Stimulated activated CD8-positive, alpha-beta memory T cell treated with anti-CD3 and anti-CD28 coated beads, Interleukin-4, amount 100 ng/mL, for 48 hours (primary cell): ENCODE measurements at places on chromosomes 4 and X.

DNA sequence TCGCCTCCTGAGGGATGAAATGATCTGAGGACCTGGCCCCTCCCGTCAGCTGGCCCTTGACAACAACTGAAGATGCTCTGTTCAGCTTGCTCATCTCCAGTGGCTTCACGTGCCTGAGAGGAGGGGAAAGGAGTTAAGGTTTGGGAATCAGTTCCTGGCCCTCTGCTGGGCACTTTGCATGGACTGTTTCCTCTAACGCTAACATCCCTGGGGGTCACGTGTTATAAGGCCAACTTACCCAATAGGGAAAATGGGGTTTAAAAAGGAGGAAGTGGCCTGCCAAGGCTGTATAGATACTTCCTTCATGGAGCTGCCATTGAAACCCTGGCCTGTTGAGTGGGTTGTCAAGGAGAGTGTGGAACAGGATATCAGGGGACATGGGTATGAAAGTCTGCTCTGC, 65.6 kb downstream of the OR13H1 start:
- DNase-seq = no peak

DNA sequence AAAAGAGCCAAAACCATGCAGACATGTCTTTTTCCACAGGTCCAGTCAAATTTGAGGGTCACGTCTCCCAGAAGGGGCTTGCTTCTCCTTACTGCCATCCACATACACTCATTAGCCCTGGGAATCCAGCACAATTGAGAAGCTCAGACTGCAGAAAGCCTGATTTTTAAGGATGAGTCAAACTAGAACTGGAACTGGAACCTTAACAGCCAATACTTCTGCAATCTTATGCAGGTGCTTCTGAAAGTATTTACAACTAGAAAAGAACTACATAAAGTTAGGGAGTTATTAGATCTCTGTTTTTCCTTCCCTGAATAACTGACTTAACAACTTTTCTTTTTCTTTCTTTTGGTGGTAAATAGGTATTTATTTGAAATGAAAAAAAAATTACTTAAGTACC, 86.3 kb downstream of the CDS1 start:
- no peak for DNase-seq

GRCh38 chrX:11427453-11428071, 134.3 kb downstream of the AMELX start:
- peak; percentile 22 for DNase-seq

GRCh38 chr4:30719454-30720020, 632 bp upstream of the PCDH7 start:
- DNase-seq = no peak

DNA sequence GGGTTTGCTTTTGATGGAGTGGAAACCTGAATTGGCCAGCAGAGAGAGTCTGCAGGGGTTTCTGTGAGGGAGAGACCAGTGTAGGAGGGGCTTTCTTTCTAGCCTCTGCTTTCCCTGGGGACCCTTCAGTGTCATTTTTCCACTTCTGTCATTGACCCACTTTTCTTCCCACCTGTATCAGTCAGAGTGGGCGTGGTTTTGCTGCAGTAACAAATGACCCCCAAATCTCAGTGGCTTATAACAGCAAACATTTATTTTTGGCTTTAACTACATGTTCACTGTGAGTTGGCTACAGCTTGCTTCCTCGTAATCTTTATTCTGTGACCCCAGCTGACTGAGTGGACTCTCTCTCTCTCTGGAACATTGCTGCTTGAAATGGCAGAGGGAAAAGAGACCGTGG, 25.6 kb upstream of the PTTG2 start:
- DNase-seq = no peak

GRCh38 chr4:140255467-140255866, 101.5 kb upstream of the MAML3 start:
- no peak for DNase-seq

DNA sequence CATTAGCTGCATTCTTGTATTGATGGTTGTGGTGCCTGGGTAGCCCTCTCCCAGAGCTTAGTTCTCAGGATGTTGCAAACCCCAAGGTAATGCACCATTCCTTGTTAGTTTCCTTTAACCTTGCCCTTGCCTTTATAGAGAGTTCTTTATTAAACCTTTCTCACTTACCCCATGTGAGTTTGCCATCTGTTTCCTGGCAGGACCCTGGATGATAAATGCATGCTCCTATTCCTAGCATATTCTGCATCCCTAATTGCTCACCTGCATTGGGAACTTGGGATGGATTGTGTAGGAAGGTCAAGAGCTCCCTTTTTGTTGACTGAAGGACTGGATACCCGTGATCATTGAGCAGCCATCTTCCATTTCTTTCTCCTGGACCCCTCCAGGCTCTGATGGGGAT, 59.9 kb upstream of the AP1S2 start:
- DNase-seq = no peak

- no peak for DNase-seq
These were observed 158.2 kb upstream of the DDIT4L start for GRCh38 chr4:100348473-100348872.

DNA sequence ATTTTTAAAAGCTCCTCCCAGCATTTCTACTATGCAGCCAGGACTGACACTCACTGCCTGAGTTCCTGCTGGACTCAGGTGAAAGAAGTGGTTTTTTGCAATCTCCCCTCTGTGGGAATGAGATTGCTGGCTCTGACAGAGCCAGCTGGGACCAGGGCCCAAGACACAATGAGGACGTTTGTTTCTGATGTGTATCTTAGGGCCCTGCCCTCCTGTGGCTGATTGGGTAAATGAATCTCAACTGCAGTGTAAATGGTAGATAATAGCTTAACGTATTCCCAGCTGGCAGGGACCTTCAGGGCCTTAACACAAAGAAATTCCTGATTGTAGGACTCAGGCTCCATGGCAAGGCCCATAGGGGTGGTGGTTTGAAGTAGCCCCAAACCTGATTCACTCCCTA, 85.8 kb upstream of the PRPS1 start:
- DNase-seq = no peak

- DNase-seq = no peak
These were observed 639.9 kb downstream of the SPOCK3 start for GRCh38 chr4:166594326-166594946.

- peak; percentile 56 for DNase-seq
These were observed 1.8 kb downstream of the CPEB2 start for GRCh38 chr4:15003891-15004738.

- no peak for DNase-seq
These were observed 27.7 kb downstream of the HERC3 start for GRCh38 chr4:88619971-88620370.

GRCh38 chr4:76309939-76310550, 3.5 kb downstream of the STBD1 start:
- no peak for DNase-seq

DNA sequence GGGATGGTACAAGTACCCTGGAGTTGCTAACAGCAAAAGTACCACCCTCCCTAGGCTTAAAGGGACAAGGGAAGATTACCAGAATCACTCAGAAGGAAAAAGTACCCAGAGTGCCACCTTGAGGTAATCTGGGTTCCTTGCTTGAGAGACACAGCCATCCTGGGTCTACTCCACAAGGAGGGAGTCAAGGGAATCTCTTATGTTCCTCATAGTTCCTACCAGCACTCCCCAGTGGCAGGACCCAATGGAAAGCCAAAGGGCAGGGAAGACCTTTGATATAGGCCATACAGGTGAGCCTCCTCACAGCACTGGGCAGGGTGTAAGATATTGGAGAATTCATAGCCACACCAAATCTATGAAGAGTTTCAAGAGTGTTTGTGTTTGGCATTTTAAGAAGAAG, 5.7 kb downstream of the IL2 start:
- DNase-seq = peak; percentile 30

DNA sequence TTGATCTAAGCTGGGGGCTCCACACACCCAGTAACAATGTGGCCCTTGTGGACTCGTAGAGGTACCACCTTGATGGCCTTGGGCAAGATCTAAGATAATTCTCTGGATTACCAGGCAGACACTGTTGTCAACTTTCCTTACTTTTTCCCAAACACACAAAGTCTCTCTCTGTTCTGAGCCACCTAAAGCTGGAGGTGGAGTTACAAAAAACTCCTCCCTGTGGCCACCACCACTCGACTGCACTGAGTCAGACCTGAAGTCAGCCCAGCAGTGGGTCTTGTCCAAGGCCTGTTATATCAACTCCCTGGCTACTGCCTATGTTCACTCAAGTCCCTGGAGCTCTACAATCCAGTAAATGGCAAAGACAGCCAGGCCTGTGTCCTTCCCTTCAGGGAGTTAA, 70.1 kb upstream of the TECRL start:
- DNase-seq = no peak

GRCh38 chrX:73581002-73581628, 18.1 kb downstream of the CHIC1 start:
- no peak for DNase-seq

GRCh38 chrX:13411496-13412207, 91.8 kb upstream of the ATXN3L start:
- DNase-seq = no peak

DNA sequence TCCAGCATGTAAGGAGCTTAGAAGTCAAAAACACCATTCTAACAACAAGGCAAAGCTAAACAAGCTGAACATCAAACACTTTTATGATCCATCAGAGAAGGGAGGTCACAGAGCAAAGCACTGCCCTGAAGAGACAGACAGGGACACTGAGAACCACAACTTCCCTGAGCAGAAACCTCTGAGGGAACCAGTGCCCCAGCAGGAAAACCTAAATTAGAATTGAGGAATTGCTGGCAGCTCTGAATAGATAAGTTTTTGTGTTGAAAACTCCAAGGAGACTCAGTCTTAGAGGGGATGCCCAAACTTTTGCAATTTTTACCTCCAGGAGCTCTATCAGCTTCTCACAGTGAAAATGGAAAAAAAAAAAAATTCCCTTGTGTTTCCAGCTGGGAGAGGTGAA, 83.0 kb upstream of the MAPK10 start:
- DNase-seq = no peak

DNA sequence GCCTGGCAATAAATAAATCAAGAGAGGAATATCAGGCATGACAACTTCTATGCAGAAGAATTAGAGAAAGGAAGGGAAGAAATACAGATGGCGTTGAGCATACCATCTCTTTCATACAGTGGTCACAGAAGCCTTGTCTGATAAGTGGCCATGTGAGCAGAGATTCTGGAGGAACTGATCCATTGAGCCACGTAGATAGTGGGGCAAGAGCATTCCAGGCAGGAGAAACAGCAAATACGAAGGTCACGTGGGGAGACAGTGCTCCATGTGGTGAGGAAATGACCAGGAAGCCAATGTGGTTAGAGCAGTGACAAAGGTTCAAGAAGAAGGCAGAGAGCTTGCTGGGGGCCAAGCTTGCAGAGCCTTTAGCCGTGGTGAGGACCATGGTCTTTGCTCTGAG, 226.7 kb upstream of the NOCT start:
- no peak for DNase-seq

DNA sequence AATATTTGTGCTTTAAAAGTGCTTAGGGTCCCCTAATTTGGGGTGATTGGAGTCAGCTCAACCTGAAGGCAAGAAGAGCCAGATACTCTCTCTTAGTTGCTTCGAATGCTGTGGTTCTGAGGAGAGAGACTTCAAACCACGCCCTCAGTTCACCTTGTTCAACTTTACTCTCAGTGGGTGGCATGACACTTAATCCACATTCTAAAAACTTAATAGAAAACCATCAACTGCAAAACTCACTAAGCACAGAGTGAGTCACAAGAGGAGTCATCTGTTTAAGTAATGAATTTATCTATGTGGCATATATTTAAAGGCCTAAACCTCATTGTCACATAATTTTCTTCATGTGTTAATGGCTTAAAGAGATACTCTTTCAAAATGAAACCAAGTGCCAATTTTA, 99.5 kb upstream of the SLC4A4 start:
- no peak for DNase-seq

- DNase-seq = no peak
These were observed 11.8 kb downstream of the TMEM31 start for GRCh38 chrX:103722505-103722904.

GRCh38 chrX:139932073-139932900, 566 bp downstream of the ATP11C start:
- DNase-seq = no peak

DNA sequence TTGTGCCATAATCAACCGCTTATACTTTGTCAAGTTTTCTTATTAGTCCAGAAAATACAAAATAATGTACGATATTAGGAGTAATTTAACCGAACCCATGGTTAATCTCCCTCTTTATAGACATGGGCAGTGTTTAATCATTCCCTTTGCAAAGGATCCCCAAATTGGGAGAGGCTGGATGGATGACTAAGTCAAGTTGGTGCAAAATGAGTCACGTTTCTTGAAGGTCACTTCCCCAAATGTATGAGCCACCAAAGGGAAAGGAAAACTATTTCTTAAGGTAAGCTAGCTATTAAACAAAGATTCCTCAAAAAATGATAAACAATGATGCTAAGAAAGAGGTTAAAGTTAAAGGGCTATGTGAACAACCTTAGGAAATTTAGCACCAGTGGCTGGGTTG, 17.5 kb downstream of the MAML3 start:
- no peak for DNase-seq

DNA sequence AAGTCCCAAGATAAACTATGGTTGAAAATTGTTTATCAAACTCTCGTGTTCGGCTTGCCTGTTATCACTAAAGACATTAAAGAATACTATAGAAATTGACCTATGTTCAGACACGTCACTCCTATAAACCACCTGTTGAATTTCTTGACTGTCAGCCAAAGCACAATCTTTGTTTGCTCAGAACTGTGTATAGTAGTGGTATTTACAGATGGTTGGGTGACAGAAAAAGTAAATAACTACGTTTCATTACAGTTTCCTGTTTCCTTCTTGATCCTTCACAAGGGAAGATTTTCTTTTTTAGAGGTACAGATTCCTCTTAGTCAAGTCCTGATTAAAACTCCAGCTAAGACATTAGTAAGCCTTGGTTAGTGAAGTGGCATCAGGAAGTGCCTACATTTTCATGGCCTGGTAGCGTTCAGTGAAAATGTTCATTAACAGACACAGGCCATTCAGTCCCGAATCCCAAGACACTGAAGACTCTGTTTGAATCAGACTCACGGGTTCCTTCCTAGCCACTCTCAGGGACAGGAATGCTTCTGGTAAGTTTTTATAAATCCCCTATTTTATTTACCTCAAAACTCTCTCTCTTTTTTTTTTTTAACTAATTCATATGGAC, at the start of gene SMIM31:
Gene SMIM31 (plus strand): TSS at position 259 of the 616 bp plus-strand sequence. CDS start 16,313 bp downstream, outside the sequence.
- no peak for DNase-seq

- no peak for DNase-seq
These were observed 12.9 kb upstream of the NUDT9 start for GRCh38 chr4:87409420-87409939.

DNA sequence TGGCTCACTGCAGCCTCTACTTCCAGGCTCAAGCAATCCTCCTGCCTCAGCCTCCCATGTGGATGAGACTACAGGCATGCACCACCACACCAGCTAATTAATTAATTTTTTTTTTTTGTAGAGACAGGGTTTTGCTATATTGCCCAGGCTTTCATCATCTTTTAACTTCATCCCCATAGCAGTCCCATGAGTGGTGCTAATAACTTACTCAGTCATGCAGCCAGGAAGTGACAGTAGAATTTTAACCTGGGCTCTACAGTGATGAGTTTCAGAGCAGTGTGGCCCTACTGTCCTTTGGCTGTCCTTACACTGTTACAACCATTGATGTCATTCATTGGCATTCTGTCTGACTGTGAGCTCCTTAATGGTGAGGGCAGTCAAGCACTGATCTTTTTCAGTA, 3.9 kb upstream of the OCIAD2 start:
- no peak for DNase-seq

- DNase-seq = no peak
These were observed 57.3 kb upstream of the AGA start for GRCh38 chr4:177499537-177499936.

GRCh38 chr4:15031197-15031596, 28.9 kb downstream of the CPEB2 start:
- DNase-seq = no peak

- no peak for DNase-seq
These were observed 140.4 kb downstream of the SLC10A7 start for GRCh38 chr4:146381263-146381872.
